ENCODE measurements at places on chromosomes 5 and 9.

GRCh38 chr5:33817301-33817700 is 74.5 kb downstream of the ADAMTS12 start:
- no peak for DNase-seq

- DNase-seq = no peak
Measured at GRCh38 chr5:98499892-98500291, 273.6 kb upstream of the RGMB start.

DNA sequence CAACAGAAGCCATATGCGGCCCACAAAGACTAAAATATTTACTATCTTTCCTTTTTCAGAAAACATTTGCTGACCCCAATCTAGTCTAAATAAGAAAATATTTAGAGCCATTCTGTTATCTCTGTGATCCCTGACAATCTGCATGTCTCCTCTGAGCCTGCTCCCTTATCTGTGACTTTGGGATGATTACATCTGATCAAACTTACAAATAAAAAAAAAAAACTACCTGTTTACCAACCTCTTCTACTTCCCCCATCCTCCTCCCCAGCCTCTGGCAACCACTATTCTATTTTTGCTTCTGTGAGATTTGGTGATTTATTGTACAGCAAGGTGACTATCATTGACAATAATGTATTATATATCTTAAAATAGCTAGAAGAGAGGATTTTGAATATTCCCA is 176.3 kb upstream of the CD180 start:
- no peak for DNase-seq

- DNase-seq = peak; percentile 93
Measured at GRCh38 chr5:33311893-33312292, 128.9 kb upstream of the TARS1 start.

GRCh38 chr5:159341145-159341544 is 10.9 kb upstream of the IL12B start:
- no peak for DNase-seq

DNA sequence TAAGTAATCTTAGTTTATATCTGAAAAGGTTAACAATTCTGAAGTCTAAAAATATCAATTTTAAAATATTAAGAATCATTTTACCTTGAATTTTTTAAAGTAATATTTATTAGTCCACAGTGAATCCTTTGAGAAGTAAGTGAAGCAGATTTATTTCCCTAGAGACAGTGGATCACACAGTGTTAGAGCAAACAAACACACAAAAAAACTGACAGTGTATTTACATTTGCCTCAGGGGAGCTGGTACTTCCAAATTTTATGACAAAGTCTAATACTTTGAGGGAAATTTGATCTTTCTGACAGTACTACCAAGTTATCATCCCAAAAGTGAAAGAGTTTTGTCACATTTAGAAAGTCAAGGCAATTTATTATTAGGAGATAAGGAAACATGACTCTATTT is 1750.6 kb upstream of the CDH9 start:
- DNase-seq = no peak

- DNase-seq = no peak
Measured at GRCh38 chr5:147697380-147697779, 85.1 kb downstream of the JAKMIP2 start.

DNA sequence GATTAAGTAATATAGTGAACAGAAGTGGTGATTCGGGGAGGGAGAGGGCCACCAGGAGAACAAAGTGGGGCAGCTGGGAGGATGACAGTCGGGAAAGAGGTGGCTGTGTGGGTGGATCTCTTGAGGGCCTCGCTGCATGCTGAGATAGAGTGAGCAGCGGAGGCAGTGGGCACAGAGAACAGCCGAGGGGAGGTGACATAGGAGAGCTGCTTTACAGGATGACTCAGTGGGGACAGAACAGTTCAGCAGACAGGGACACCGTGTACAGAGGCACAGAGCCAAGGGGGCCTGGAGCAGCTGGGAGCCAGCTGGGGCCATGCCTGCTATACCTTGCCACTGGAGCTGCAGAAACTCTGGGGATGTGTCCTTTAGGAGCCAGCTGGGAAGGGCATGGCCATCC is 273.9 kb downstream of the GADD45G start:
- no peak for DNase-seq

- no peak for DNase-seq
Measured at GRCh38 chr9:36341936-36342577, 58.0 kb downstream of the RNF38 start.

DNA sequence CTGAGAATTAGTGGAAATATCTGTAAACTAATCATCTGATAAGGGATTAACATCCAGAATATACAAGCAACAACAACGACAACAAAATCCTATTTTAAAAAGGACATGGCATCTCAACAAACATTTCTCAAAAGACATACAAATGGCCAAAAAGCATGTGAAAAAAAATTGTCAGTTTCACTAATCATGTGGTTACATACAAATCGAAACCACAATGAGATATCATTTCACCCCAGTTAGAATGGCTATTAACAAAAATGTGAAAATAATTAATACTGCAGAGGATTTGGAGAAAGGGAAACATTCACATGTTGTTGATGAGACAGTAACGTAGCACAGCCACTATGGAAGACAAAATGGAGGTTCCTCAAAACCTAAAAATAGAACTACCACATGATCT is 69.5 kb downstream of the ERP44 start:
- DNase-seq = no peak

- no peak for DNase-seq
Measured at GRCh38 chr9:3980771-3981170, 319.1 kb downstream of the GLIS3 start.

DNA sequence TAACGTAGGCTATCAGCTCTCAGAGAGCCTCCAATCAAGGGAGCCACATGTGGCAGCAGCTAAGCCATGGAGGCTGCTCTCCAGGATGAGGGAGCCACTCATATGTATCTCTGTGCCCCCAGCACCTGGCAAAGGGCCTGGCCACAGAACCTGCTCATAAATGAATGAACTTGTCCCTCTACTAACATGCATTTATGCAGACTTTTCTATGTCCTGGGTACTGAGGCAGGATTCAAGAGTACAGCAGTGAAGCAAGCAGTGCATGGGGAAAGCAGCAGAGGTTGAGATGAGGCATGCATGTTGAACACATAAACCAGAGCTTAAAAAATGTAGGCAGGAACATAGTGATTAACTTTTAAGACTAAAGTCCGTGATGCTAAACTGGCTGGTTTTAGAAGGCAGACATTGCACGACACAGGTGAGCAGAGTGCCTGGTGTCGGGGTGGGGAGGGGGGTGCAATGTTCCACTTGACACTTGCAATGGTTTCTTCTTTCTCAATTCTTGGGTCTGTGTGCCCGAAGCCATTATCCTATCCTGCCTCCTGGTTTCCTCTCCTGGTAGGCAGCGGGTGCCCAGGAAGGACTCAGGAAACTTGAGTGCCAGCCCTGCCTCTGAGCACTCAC is 142.8 kb upstream of the ALDH1B1 start:
- DNase-seq = no peak

GRCh38 chr9:72978744-72979143 is 25.9 kb upstream of the ALDH1A1 start:
- peak; percentile 37 for DNase-seq

DNA sequence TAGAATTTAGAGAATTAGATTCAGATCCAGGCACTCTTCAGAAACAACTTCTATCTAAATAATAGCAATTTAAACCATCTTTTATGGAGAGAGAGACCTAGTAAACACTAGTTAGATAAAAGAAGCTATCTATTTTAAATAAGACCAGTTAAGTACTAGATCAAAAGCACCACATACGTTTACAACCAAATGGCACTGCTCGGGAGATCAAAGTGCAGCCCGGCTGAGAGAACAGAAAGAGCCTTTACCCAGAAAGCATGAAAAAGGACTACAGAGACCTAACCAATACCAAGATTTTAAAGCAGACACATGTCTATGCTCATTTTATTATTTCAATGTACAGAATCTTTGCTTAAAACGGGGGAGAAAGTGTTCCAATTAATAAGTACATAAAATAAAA is 30.8 kb downstream of the LIX1 start:
- no peak for DNase-seq

DNA sequence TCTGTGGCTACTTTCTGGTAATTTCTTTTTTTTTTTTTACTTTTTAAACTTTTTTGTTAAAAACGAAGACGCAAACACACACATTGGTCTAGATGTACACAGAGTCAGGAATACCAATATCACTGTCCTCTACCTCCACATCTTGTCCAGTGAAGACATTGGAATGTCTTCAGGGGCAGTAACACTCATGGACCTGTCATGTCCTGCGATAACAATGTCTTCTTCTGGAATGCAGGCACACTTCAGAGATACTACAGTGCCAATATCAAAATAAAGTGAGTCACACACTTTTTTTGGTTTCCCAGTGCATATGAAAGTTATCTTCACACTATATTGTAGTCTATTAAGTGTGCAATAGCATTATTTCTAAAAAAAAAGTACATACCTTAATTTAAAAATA is 175.9 kb downstream of the ARRDC3 start:
- no peak for DNase-seq

DNA sequence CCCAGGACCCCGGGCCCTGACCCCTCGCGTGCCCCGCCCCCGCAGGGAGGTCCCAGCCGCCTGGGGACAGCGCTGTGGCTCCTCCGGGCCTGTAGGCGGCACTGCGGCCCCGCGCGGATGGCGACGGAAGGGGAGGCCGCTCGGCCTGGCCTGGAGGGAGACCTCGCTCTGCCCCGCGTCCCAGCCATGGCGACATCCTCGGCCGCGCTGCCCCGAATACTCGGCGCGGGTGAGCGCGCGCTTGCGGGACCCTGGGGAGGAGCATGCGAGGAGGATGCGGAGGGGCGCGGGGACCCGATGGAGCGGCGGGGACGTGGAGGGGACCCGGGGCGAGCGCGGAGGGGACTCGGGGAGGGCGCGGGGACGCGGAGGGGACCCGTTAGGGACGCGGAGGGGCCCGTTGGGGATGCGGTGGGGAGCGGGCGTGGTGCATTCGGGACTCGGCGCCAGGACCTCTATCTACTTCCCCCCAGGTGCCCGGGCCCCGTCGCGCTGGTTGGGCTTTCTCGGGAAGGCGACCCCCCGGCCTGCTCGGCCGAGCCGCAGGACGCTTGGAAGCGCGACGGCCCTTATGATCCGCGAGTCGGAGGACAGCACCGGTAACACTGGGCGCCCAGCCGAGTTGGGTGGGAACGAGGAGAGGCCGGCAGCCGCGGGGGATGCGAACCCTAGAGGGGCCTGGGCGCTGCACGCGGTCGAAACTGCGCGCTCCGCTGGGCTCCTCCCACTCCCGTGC is at the start of gene MRPS2:
MRPS2 (plus strand) TSS at position 158 of the 736 bp plus-strand sequence; CDS start at position 187, 29 bp downstream.
- peak; percentile 46 for DNase-seq

- no peak for DNase-seq
Measured at GRCh38 chr5:151686674-151687407, at the start of gene SPARC. TSS of gene SPARC (minus strand) at chr5:151686915. CDS start at chr5:151676188, 10,727 bp downstream.

DNA sequence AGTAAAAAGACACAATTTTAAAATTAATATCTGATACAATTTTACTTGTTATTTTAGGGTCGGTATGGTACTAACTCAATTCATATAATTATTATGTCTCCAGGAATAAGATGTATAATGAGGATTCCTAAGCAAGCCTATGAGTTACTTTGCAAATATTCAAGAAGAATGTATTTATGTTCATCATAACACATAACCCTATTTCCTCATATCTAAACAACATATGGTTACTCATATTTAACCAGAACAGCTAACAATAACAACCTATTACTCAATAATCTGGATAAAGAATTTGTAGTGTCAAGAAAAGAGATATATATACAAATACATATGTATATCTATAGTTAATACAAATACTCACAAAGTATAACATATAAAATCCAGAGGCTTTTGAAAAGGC is 285.9 kb downstream of the ARL15 start:
- DNase-seq = no peak

Measured in epithelial cell of prostate (primary cell).